GM12878 (cell line): ENCODE measurements at places on chromosomes 5 and 9. TPM values are rescaled to one million over a fixed set of nuclear protein-coding genes. Genes with fewer than 3 reads are reported as not detected.

GRCh38 chr9:36189976-36190375 lies 745 bp upstream of the CLTA start:
- DNase-seq: no peak

GRCh38 chr9:5614192-5614591 lies 14.7 kb upstream of the RIC1 start:
- DNase-seq: no peak

- no peak for DNase-seq
These were observed 26.4 kb upstream of the PIK3R1 start for GRCh38 chr5:68189171-68189570.

DNA sequence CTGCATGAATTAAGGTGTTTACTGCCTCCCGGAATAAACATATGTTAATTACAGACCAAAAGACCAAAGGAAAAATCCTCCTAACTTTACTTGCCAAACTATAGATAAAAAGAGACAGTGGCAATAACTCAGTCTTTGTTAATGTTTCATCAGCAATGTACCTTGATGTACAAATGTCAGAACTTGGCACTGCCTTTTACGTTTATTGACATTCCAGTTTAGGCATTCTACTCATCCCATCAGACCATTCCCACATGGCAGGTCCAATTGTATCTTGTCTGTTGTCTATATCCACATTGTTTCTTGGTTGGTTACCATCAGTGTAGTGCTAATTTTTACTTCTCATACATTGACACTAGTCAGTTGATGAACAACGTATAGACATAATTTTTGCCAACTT lies 85.5 kb downstream of the TEX10 start:
- DNase-seq: no peak

Gene PCA3
- not detected in 2 replicates for total RNA-seq

Gene TICAM2
- 5.6 and 6.2 TPM in 2 replicates for total RNA-seq
